NCI-H187 treated with DMSO at 0.1 percent for 48 hours (cell line): ENCODE measurements at places on chromosomes 16 and 17.

- DNase-seq, result no peak
Observed at GRCh38 chr16:23836078-23836403, 258 bp downstream of the PRKCB start.

- DNase-seq, result no peak
Observed at GRCh38 chr16:83802135-83802534, 5.6 kb upstream of the HSBP1 start.

GRCh38 chr16:81956213-81956948, 54.9 kb downstream of the SDR42E1 start:
- no peak for DNase-seq

- DNase-seq, result no peak
Observed at GRCh38 chr17:44558334-44558709, 1.0 kb downstream of the FZD2 start.

- DNase-seq, result no peak
Observed at GRCh38 chr17:79223471-79223870, 148.8 kb downstream of the ENGASE start.

GRCh38 chr17:46979147-46979863, at the start of gene RPRML:
Gene RPRML (minus strand): TSS chr17:46979253. CDS start chr17:46979007, 246 bp downstream.
- DNase-seq, result no peak

GRCh38 chr17:81966343-81967243, 5.6 kb upstream of the NOTUM start:
- no peak for DNase-seq

- DNase-seq, result no peak
Observed at GRCh38 chr17:60493847-60494321, 32.2 kb downstream of the APPBP2 start.

DNA sequence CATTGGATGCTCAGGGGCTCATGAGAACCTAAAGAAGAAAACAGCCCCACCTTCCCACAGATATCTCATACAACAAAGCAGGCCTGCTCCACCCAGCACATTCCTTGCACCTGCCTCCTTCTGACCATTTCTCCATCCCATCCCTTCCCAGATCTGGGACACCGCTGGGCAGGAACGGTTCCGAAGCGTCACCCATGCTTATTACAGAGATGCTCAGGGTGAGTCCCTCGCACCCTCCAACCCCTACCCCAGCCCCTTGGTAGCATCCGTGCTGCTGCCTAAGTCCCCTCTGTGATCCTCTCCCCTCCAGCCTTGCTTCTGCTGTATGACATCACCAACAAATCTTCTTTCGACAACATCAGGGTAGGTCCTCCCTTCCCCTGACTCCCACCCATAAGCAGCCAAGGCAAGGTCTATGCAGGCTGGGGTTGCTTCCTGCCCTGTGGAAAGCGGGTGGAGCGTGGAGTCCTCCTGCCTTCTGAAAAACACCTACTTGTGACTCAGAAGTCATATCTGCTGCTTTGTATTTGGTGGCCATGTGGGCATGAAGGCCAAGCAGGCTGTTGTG, 5.4 kb upstream of the NHERF1 start:
- DNase-seq, result no peak

- no peak for DNase-seq
Observed at GRCh38 chr17:64413513-64413912, 22.9 kb upstream of the PECAM1 start.

- DNase-seq, result peak; percentile 17
Observed at GRCh38 chr17:55641676-55642081, 81.0 kb downstream of the TMEM100 start.

GRCh38 chr16:75239542-75240122, 11.8 kb downstream of the BCAR1 start:
- DNase-seq, result no peak

DNA sequence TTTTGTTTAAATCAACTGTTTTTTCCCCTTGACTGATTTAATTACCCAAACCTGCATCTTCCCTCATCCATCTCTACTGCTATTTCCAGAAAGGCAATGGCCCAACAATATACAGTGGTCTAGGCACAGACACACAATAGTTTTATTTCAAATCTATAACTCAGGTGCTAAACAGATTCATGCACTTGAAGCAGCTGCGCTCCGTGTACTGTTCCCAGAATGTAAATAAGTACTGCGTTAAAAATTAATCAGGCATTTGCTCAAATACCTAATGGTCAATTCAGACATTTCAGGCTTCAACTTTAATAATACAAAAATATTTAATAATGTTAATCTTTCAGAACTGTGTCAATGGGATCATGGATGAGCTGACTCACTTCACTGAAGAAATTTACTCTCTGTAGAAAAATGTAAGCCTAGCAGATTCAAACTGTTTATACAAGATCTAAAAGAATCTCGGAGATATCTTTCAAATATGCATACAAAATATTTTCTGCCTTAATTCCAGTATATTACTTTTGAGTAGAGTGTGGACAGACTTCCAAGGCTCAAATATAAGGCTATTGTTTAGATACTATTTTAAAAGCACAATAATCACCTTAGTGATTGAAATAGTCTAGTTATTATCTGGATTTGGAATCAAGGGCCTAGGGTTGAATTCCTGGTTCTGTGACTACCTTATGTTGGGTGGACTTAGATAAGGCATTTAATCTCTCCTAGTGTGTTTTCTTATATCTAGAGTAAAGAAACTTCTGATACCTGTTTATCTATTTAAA, 97.4 kb upstream of the PSMD7 start:
- DNase-seq, result no peak

- no peak for DNase-seq
Observed at GRCh38 chr17:3260600-3260999, 37.6 kb downstream of the OR3A1 start.

GRCh38 chr16:1075546-1075945, 3.0 kb downstream of the SSTR5 start:
- DNase-seq, result no peak

DNA sequence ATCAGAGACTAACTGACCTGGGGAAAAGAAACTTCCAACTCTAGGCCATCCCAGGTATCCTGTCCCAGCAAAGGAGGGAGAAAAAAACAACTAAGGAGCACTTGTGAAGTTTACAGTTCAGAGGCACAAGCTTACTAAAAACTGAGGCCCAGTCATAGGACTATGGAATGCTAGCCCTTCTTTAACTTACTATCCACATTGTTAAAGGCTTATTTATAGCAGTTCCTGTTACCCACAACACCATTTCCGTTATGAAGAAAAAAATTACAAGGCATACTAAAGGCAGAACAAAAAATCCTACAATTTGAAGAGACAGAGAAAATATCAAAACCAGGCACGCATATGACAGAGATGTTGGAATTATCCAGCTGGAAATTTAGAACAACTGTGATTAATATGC, 159.1 kb downstream of the CDH11 start:
- no peak for DNase-seq

DNA sequence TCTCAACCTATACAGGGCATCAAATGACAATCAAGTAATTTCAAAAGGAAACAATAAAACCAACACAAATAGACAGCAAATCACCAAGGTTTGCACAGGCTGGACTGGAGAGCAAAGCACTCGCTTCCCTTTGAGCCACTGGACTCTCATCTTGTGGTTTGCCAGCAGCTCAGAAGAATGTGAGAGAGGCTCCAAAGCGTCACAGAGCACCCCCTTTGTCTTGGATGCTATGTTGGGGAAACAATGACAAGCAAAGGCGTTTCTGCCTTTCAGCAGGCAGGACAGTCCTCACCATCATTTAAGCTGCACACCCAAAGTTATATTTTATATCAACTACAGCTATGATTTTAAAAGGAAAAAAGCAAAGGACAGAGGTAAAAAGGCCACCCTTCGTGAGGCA, 13.2 kb downstream of the SLC6A4 start:
- no peak for DNase-seq

DNA sequence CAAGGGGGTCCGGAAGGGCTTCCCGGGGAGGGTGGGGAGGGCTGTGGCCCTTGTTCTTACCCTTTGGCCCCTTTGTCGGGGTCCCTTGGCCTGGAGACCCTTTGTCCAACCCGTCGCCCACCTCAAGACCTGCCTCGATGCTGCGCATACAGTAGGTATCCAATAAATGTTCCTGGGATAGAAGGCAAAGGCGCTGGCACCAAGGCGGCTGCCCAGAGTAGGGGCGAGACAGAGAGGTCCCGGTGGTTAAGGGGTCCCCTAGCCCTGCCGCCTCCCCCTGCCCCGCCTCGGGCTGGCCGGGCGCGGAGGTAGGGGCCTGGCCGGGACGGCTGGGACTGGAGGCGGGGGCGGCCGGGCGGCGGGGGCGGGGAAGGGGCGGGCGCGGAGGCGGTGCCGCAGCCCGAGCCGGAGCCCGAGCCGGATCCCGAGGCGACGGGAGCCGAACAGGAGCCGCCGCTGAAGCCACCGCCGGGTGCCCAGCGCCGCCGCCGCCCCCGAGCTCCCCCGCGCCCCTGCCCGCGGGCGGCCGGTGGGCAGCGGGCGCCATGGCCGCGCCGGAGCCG, at the start of gene NHERF2:
NHERF2 (plus strand) TSS at position 442 of the 563 bp plus-strand sequence; CDS start at position 546, 104 bp downstream.
- DNase-seq, result no peak

DNA sequence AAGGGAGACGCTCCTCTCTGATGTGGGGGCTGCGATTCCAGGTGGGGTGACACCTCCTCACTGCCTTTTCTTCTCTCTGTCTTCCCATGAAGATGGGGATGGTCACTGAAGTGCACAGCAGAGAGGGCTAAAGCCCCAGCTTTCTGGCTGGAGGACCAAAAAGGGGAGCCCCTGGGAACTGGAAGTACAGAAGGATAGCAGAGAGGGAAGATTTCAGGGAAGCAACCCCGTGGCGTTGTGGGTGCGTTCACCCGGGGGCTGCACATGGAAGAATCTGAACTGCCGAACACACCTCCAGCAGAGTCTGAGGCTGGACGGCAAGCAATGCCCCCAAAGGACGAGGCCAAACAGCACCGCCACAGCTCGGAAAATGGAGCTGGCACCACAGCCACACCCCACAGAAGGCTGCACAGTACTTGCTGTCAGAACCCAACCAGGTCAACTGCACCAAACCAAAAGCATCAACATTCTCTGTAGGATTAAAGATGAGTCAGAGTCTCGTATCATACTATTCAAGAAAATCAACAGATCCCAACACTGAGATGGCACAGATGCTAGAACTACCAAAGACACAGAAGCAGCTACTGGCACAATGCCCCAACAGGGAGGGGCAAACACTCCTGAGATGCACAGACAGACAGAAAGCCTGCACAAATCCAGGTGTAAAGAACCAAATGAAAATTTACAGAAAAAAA, 49.9 kb downstream of the MAP1LC3B start:
- DNase-seq, result no peak

DNA sequence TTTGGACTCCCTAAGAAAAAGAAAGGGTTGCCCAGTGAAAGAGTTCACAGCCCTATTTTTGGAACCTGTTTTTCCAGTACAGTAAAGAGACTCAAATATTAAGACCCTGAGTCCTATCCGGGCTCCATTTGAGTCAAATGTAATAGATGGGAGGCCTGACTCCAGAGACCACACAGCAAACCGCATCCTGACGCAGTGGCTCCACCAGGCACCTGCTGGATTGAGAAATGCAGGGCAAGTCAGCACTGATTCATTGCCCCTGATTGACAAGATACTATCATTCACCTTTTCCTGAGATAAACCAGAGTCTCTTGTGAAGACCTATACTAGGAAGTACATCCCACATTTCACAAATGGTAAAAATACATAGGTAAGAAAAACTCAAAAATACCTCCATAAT, 715.7 kb upstream of the SOX9 start:
- DNase-seq, result no peak

DNA sequence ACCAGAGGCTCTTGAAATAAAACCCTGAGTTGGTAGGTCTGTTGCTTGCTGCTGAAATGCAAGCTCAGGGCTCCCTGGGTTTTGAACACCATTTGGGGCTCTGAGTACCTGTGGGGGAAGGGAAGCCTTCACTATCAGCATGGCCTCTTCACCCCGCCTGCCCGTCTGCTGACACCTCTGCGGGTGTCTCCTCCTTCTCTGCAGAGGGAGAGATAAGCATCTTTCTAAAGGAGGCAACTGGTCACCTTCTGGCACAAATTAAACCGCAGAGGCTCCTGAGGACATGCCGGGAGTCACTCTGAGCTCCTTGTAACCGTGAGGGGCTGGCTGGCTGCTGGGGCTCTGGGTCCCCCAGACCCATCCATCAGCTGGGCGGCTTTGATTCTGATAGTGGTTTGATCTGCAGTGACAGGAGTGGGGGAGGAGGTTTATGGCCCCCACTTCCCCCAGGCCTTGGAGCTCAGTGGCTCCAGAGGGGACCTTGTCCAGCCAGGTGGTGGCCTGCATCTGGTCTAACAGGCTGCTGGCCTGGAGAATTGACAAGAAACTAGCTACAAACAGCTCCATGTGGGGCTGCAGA, 123.5 kb downstream of the IRF8 start:
- no peak for DNase-seq

DNA sequence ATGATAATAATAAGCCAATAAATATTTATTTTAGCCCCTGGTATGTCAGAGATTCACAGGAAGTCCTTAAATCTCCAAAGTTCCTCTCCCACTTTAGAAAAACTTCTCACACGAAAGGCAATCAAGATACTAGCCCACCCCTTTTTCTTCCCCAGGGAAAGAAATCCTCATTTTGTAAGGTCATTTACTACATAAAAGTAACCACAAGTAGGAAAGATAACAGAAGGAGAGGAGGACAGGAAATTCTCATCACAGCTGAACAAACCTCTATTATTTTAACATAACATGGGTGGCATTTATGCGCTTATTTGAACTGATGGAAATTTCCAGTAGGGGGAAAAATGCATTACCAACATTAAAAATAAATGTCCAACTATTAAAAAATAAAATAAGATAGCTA, 3.4 kb downstream of the FAM222B start:
- DNase-seq, result no peak

GRCh38 chr17:68733241-68734176, 132.3 kb upstream of the FAM20A start:
- no peak for DNase-seq

- DNase-seq, result no peak
Observed at GRCh38 chr17:56739776-56740175, 93.9 kb downstream of the C17orf67 start.

DNA sequence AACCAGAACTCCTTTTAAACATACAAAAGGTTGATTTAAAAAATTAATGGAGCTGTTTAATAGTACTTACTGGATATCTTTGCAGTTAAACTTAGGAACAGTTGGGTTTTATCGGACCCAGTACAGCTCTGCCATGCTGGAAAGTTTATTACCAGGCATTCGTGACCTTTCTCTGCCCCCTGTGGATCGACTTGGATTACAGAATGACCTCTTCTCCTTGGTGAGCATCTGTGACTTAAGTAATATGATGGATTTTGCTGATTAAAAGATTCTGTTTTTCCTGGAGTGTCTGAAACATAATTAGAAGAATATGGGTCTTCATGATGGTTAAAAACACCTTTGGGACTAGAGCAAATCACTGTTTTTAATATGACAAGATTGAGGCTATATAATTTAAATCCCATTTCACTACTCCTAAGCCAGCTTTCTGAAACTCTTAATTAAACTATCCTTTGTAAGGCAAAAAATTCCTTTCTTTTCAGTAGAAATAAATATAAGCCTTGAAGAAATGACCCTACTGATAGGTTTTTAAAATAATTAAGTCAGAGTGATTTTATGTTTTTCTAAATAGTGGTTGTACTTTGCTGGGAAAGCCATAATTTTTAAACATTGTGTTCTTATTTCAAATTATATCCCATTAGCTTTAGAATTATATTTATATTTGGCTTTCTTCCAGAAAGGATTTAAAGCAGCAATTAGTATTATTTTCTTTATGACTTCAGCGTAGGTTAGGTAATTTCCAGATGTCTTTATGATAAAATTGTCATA, 45.7 kb upstream of the KPNB1 start:
- no peak for DNase-seq
